IMR-90 (cell line): ENCODE measurements at places on chromosomes 3 and 15.

GRCh38 chr3:60812502-60812901 lies 438.8 kb downstream of the FHIT start:
- no peak for DNase-seq

DNA sequence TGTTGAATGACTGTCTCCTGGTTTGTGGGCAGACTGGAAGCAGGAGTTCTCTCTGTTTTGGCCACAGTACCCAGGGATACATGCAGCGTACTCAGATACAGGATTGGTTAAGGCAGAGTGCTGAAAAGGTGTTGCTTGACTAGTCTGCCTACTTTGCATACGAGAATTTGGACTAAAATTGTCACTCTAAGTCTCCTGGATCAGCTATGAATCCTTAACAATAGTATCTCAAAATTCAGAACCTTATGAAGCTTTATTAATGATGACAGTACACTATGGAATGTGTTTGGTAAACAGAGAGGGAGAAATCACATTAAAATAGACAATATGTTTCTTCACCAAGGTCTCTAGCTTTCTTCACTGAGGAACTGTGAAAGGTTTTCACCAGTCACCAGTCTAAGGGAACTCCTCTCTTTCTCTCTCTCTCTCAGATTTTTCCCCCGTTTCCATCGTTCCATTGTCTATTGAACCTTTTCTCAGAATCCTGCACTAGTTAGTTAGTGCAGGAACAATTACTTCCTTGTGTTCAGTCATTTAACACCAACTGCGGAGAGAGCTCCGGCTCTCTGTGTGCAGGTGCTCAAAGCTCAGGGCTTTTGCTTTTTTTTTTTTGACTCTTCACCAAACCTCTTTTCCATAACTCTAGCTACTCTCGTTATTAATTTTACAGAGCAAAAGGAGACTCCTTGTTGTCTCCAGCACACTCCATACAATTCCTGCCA lies 85.9 kb upstream of the FNDC3B start:
- no peak for DNase-seq

- peak; percentile 85 for DNase-seq
These were observed 6.2 kb upstream of the CCDC80 start for GRCh38 chr3:112647122-112647521.

DNA sequence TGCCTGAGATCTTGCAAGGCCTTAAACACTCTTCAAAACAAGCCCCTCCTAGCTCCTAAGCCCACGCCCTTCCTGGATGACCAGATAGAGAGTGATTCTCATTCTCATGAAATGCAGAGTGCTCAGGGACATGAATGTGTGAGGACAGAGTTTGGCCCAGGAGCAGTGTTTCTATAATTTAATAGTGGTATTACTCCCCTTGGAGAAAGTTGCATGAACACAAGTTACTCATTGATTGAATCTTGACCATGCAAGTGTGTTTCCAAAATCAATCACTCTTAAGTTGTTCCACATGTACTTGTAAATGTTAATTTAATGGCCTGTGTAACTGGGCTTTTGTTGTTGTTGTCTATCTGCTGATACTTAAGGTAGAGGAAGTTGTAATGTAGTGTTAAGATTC lies 181.6 kb downstream of the ADAMTSL3 start:
- no peak for DNase-seq

- DNase-seq: peak; percentile 65
These were observed 364.0 kb upstream of the RBMS3 start for GRCh38 chr3:28916713-28917499.

DNA sequence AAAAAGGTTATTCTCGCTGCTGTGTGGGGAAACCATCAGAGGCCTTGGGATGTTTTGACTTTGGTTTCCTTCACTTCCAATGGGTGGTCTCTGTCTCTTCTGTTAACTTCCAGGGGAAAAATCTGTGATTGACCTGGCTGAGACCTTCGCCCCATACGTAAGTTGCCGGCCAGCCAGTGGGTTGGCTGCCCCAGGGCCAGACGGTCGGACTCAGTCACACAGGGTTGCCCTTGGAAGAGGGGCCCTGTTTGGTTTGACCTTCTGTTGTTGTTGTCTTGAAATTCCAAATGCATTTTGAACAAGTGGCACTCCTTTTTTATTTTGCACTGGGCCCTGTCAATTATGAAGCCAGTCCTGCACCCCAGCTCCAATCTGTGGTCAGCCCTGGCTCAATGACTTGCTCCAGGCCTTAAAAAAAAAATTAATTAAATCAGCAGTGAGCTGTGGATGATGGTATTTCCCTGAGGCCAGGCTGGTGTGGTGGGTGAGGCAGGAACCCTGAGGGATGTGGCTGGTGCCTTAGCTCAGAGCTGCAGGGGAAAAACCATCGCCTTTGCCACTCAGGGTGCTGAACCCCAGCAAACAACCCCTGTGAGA lies 4.5 kb downstream of the FAM107A start:
- no peak for DNase-seq

DNA sequence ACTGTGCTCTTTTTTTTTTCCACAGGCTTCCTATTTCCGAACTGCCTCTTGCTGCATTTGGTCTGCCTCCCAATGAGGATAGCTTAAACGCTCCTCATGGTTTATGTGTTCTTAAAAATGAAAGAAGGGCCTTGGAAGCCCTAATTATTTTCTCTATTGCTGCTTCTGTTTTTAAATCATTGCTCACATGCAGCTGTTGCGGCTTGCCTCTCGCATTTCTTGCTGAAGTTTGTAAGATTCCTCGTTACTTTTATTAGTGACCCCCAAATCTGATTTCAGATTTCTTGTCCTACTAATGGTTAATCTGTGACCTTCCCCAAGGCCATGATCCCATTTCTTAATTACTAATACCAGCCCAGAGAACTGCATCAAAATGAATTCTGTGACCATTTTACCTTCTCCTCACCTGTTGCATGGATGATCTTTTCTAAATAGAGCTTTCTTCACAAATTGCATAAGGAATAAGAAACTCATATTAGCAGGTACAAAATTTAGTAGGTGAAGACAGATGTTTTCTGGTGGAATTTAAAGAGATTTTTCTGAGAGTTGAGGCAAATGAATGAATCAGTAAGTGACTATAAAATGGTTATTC lies 1.8 kb downstream of the UBE2E1 start:
- peak; percentile 51 for DNase-seq

DNA sequence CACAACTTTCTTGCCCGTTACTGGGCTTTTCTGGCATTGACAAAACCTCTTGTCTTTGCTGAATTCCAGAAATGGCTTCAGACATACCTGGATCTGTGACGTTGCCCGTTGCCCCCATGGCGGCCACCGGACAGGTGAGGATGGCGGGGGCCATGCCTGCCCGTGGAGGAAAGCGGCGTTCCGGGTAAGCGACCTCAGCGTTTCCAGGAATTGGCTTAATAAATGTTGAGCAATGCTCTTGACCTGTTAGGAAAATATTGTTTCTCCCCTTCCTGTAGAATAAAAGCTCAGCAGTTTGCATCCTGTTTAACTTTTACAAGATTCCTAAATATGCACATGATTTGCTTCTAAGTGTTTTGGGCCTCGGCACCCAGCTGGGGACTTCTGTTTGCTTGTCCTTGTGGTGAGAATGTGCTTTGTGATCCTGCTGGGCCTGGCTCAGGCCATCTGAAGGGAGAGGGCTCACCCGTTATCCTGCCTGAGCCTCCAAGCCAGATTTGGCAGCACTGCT lies 46.7 kb downstream of the ARNT2 start:
- no peak for DNase-seq

GRCh38 chr3:155465664-155466063 lies 172.2 kb upstream of the STRIT1 start:
- no peak for DNase-seq

GRCh38 chr3:133361435-133361834 lies 38.4 kb upstream of the BFSP2 start:
- DNase-seq: no peak

DNA sequence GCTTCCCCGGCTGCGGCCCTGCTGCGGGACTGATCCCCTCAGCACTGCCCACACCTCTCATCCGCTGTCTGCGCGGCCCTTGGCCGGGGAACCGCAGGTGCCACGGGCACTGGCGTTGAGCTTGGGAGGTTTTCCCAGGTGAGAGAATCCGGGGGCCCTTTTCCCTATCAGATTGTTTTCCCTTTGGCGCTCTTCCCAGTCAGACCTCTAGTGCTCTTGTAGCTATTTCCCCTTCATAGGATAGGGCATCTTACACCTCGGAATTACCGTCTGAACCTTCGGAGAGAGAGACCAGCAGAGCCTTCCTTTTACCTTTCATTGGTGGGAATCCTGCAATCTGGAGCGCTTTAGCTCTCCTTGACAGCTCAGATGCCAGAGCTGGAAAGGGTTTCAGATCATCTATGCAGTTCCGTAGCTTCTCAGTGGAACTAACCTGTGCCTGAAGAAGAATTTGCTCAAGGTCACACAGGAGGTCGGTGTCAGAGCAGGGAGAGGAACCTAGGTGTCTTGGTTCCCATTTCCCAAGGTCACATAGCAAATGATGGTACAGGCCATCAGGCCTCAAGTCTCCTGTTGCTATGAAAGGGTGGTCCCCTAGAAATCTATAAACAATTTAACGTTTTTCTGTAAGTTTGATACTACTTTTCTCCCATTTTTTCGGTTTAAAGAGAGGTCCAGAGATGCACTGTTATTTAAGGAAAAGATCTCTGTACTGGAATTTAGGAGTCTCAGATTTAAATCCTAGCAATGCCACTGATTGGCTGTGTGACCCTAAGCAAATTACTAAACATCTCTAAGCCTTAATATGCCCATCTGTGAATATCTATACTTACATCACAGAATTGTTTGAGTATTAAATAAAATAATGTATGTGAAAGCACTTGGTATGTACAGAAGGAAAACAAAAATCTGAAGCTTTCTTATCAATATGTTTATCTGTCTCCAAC lies 916 bp downstream of the IDH3A start:
- no peak for DNase-seq

DNA sequence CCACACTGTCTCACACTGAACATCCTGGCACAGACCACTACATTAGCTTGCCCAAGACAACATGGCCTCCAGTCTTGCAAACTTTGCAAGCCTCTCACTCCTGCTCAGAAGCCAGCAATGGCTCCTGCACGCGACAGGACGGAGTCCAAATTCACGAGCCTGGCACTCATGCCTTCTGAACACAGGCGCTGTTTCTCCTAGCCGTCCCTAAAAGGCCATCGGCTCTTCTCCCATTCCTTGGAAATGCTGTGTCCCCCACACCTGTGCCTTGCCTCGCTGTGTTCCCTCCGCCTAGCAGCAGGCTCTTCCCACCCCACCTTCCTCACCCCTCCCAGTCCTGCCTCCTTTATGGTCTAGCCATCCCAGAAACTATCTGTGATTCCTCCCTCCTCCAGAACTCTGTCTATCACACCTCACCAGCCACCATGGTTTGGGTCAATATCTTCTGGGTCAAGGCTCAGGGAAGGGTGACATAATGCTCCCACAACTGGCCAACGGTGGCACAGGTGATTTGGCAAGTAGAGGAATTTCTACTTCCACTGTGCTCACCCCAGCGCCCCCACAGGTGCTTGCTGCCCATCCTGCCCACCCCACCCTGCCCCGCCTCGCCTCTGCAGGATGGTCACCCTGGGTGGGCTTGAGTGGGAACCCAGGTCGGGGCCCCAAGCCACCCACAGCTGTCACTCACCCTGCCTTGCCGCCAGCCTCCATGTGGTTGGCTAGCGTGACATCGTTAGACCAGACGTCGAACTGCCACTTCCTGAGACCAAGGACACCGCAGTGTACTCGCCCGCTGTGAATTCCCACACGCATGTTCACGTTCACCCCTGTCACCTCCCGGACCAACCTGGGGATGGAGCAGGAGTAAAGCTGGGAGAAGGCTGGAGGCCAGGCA lies 120.7 kb downstream of the ADCY5 start:
- no peak for DNase-seq

DNA sequence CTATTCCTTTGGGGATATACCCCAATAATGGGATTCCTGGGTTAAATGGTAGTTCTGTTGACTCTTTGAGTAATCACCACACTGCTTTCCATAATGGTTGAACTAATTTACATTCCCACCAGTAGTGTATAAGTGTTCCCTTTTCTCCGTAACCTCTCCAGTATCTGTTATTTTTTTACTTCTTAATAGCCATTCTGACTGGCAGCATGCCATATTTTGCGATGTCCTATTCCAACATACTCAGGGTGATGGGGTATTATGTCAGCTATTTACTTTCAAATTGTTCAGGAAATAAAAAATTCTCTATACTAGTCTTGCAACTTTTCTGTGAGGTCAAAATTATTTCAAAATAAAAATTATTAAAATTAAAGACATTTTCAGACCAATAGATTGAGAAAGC lies 9.1 kb upstream of the PARP14 start:
- no peak for DNase-seq

- DNase-seq: peak; percentile 77
These were observed 3.5 kb downstream of the DUSP7 start for GRCh38 chr3:52052831-52053306.

DNA sequence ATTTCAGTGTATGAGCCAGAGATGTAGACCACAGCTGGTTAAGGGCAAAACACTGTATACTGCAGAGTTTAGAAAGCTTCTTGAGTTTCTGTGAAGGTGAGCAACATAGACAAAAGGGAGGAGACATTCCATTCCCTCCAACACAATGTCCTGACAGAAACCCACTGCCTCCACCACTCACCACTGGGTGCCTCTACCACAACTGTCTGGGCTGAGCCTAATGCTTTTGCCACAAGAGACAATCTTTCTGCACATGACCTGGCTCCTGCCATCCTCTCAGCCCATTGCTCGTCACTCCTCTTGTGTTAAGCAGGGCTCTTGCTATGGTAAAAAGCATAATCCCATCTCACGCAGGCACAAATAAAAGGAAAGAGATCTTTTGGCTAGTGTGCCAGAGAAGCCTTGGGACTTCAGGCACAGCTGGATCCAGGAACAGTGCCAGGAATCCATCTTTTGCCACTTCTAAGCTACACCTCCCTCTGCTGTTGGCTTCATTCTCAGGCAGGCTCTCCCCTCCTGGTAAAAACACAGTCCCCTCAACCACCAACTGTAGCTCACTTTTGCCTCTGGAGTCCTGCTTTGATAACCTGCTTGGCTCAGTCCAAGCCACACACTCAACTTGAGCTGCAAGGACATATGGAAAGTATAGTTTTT lies 140.6 kb upstream of the PRR20G start:
- DNase-seq: no peak

- DNase-seq: no peak
These were observed 101.1 kb upstream of the CCNL1 start for GRCh38 chr3:157261000-157261399.

DNA sequence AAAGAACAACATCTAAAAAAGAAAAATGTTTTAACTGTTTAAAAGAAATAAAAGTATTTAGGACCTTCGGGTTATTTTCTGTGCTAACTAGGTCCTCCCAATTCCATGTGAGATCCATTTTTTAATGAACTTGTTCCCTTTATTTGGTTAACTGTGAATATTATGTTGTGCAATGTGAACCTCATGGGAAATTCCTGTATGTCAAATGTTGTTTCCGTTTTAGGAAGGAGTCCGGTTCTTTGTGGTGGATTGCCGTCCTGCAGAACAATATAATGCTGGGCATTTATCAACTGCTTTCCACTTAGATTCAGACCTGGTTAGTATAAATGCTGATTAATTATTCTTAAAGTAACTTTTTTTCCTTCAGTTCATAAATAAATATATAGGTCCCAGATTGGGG lies 35.5 kb upstream of the NIT2 start:
- no peak for DNase-seq

- DNase-seq: no peak
These were observed 14.1 kb downstream of the PARL start for GRCh38 chr3:183870563-183870962.
